ENCODE measurements at places on chromosomes 5 and 9. TPM values are rescaled to one million over a fixed set of nuclear protein-coding genes. Genes with fewer than 3 reads are reported as not detected.

POLE3 gene
- polyA plus RNA-seq: 54.0 TPM

TTC23L gene
- 1.2 TPM for polyA plus RNA-seq

ZFP62 gene
- polyA plus RNA-seq: 15.9 TPM

RACK1 gene
- 899 TPM for polyA plus RNA-seq

TNIP1 gene
- 94.9 TPM for polyA plus RNA-seq

SLIT3 gene
- polyA plus RNA-seq: 67.6 TPM

FOXD4L5 gene
- polyA plus RNA-seq: 0.20 TPM

LCN9 gene
- not detected for polyA plus RNA-seq

PRDM9 gene
- polyA plus RNA-seq: not detected

C9orf153 gene
- 0.97 TPM for polyA plus RNA-seq

NUP214 gene
- 15.9 TPM for polyA plus RNA-seq

FRMD3 gene
- 70.7 TPM for polyA plus RNA-seq

ANKRD34B gene
- 0.05 TPM for polyA plus RNA-seq

PPP1R2B gene
- polyA plus RNA-seq: not detected

TTC1 gene
- 54.6 TPM for polyA plus RNA-seq

FGD3 gene
- not detected for polyA plus RNA-seq

NOXA1 gene
- polyA plus RNA-seq: 14.9 TPM

KIF4B gene
- 0.05 TPM for polyA plus RNA-seq

ASPN gene
- polyA plus RNA-seq: 0.24 TPM

SYK gene
- 0.04 TPM for polyA plus RNA-seq

GFI1B gene
- not detected for polyA plus RNA-seq

CRB2 gene
- 16.9 TPM for polyA plus RNA-seq

TRAF1 gene
- polyA plus RNA-seq: 3.5 TPM

PCDHGC3 gene
- 23.0 TPM for polyA plus RNA-seq

RAI14 gene
- 13.4 TPM for polyA plus RNA-seq

GRM6 gene
- not detected for polyA plus RNA-seq

PDLIM4 gene
- 59.9 TPM for polyA plus RNA-seq

DIPK1B gene
- polyA plus RNA-seq: 162 TPM

FREM1 gene
- polyA plus RNA-seq: 13.1 TPM

CNOT6 gene
- polyA plus RNA-seq: 15.0 TPM

IRX1 gene
- polyA plus RNA-seq: 142 TPM

MGAT4B gene
- polyA plus RNA-seq: 221 TPM

WASHC1 gene
- polyA plus RNA-seq: 17.5 TPM

ELOVL7 gene
- 1.6 TPM for polyA plus RNA-seq

IFNA21 gene
- not detected for polyA plus RNA-seq

CDH9 gene
- polyA plus RNA-seq: not detected

SPINK7 gene
- not detected for polyA plus RNA-seq

DND1 gene
- polyA plus RNA-seq: 0.94 TPM

ZNF483 gene
- 3.8 TPM for polyA plus RNA-seq

GADD45G gene
- polyA plus RNA-seq: 42.6 TPM

IL17B gene
- polyA plus RNA-seq: 3.9 TPM

PCDHA9 gene
- polyA plus RNA-seq: 0.72 TPM

ADGRV1 gene
- 19.6 TPM for polyA plus RNA-seq

ANKRD20A1 gene
- polyA plus RNA-seq: 0.83 TPM

LECT2 gene
- polyA plus RNA-seq: not detected

UBE2QL1 gene
- polyA plus RNA-seq: 6.3 TPM

FCN2 gene
- polyA plus RNA-seq: not detected

PCDHGC5 gene
- polyA plus RNA-seq: not detected

CCDC69 gene
- polyA plus RNA-seq: 102 TPM

SPINK6 gene
- polyA plus RNA-seq: not detected

LAMC3 gene
- polyA plus RNA-seq: 5.4 TPM
